ENCODE measurements at places on chromosomes 3 and 15.

DNA sequence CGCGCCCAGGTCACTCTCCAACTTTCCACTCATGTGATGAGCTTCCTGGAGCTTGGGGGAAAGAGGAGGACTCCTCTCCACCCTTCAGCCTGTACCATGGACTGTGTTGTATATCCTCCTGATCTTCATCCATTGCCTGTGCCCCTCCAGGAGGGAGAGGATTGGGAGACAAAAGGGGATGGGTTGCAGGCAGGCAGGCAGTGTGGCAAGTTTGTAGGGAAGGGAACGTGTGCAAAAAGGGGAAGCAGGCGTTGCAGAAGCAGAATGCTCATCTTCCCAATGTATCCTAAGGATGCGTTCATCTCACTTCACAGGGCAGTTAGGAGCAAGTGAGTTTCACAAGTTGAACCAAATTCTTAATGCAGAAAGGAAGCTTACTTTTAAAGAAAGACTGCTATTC, 28.1 kb upstream of the GHSR start:
- H3K27me3 ChIP-seq, result peaks cover 17% of the 10 kb centered on the region
- DNase-seq, result no peak
- H3K4me1 ChIP-seq, result peaks cover 21% of the 10 kb centered on the region
- no peak overlapping the region for H3K27ac ChIP-seq
- peak overlapping the region; percentile 5 for H3K4me3 ChIP-seq

GRCh38 chr3:61253756-61254155, 2.5 kb upstream of the FHIT start:
- no peaks in the 10 kb centered on the region for H3K27me3 ChIP-seq
- no peak overlapping the region for H3K27ac ChIP-seq
- H3K4me3 ChIP-seq, result no peak overlapping the region
- H3K36me3 ChIP-seq, result no peaks in the 10 kb centered on the region
- DNase-seq, result no peak
- H3K4me1 ChIP-seq, result peaks cover 35% of the 10 kb centered on the region

DNA sequence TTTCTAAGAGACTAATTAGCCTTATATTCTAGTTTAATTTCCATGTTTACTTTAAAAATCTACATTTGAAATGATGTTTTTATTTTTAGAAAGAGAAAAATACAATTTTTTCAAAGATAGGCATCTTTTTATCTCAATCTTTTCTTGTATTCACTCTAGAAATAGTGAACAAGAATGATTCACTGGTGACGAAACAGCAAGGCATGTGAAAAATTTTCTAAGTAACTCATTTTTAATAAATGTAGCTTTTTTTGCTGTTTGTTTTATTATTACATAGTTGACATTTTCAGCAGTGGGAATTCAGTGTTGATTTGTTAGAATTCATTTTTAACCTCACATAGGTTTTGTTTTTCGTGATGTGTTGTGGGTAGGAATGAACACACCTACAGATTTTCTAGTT, 1226.4 kb downstream of the NSUN3 start:
- H3K27ac ChIP-seq, result no peak overlapping the region
- no peaks in the 10 kb centered on the region for H3K36me3 ChIP-seq

DNA sequence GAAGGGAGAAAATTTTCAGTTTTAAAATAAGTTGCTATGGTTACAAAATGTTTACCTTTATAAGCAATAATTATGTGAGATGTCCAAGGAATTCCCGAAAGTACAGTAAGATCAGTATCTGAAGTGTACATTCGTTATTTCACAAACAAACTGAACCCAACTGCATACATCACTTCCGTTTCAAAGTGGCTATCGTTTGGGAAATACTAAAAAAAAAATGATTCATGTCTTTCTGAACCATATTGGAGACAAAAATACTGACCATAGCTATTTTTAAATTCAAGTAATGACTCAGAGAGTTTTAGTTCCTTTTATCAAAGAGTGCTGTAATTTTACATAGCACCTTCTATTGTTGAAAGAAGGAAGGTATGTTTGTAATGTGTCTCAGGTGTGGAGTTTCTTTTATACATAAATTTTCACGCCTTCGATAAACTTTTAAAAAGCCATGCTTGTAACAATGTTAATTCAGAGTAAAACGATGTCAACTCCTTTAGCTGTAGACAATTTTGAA, 8.0 kb upstream of the ANKRD28 start:
- no peaks in the 10 kb centered on the region for H3K27me3 ChIP-seq
- H3K4me3 ChIP-seq, result no peak overlapping the region
- DNase-seq, result no peak
- H3K36me3 ChIP-seq, result peaks cover 23% of the 10 kb centered on the region

DNA sequence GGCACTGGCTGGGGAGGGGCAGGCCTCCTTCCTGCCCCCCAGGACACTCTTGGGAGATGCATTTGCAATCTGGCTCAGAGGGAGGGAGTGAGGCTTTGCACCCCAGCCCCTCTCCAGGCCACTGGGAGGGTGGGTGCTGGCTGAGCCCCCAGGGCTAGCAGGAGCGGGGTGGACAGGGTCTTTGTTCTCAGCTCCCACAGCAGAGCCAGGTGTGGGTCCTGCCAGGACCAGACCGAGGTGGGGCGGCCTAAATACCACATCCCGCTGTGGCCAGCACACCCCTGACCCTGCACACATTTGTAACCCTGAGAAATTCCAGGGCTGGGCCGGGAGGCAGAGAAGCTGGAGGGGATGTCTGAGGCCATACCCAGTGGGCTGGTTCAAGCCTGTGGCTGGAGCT, 41.0 kb downstream of the STARD5 start:
- H3K36me3 ChIP-seq, result peaks cover 23% of the 10 kb centered on the region
- DNase-seq, result no peak
- no peak overlapping the region for H3K4me3 ChIP-seq
- no peaks in the 10 kb centered on the region for H3K27me3 ChIP-seq
- H3K4me1 ChIP-seq, result peaks cover 50% of the 10 kb centered on the region

DNA sequence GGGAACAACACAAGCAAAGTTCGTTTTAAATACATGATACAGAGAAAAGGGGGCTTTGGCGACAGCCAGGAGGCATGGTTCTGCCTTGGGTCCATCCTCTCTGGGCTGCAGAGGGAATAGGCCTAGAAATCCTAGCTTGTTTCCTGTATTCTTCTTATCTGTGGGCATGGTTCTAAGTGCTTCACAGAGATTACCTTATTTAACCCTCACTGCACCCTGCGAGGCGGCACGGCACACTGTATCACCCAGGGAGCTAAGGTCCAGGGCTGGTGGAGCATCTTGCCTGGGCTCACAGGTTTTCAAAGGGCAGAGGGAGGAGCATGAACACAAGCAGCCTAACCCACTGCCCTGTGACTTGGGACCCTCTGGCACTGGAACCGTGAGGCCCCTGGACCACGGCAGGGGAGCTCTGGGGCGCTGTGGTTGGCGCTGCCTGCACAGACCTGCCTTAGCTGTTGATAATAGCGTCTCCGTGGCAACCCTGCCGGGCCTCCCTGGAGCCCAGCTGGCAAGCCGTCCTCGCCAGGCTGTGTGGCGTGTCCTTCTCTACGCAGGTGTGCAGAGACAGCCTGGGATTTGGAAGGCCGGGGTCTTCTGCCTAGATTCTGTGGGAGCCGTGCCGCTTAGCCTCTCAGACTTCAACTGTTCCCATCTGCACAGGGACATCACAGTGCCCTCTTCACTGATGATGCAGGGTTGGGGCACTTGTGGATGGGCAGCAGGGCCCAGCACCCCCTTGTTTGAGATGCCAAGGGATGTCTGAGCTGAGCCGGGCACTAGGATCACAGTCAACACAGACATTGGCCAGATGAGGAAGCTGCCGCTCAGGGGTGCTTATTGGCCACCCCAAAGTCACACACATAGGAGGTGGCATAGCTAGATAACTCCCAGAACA, 154.6 kb upstream of the TLE3 start:
- no peak overlapping the region for H3K27ac ChIP-seq
- H3K27me3 ChIP-seq, result peaks cover 12% of the 10 kb centered on the region
- H3K36me3 ChIP-seq, result no peaks in the 10 kb centered on the region
- H3K4me1 ChIP-seq, result peaks cover 19% of the 10 kb centered on the region

- H3K27ac ChIP-seq, result no peak overlapping the region
- no peak overlapping the region for H3K4me3 ChIP-seq
- no peaks in the 10 kb centered on the region for H3K4me1 ChIP-seq
Measured at GRCh38 chr3:57872606-57873005, 116.5 kb downstream of the SLMAP start.

- no peak overlapping the region for H3K4me3 ChIP-seq
- H3K36me3 ChIP-seq, result no peaks in the 10 kb centered on the region
- H3K27ac ChIP-seq, result no peak overlapping the region
- peaks cover 4% of the 10 kb centered on the region for H3K4me1 ChIP-seq
- DNase-seq, result no peak
Measured at GRCh38 chr15:74294010-74294409, 57.9 kb downstream of the CCDC33 start.

- H3K27ac ChIP-seq, result no peak overlapping the region
- peaks cover 9% of the 10 kb centered on the region for H3K27me3 ChIP-seq
- DNase-seq, result no peak
- H3K4me3 ChIP-seq, result no peak overlapping the region
- H3K36me3 ChIP-seq, result no peaks in the 10 kb centered on the region
- no peaks in the 10 kb centered on the region for H3K4me1 ChIP-seq
Measured at GRCh38 chr3:133851931-133852330, 43.8 kb downstream of the RAB6B start.

- H3K27ac ChIP-seq, result no peak overlapping the region
- peaks cover 78% of the 10 kb centered on the region for H3K27me3 ChIP-seq
- no peak for DNase-seq
- H3K36me3 ChIP-seq, result no peaks in the 10 kb centered on the region
Measured at GRCh38 chr15:100878648-100879047, 983 bp upstream of the ALDH1A3 start.

- H3K27me3 ChIP-seq, result no peaks in the 10 kb centered on the region
- H3K4me3 ChIP-seq, result no peak overlapping the region
- no peak overlapping the region for H3K27ac ChIP-seq
- no peak for DNase-seq
- no peaks in the 10 kb centered on the region for H3K36me3 ChIP-seq
Measured at GRCh38 chr3:1774597-1774996, 324.1 kb upstream of the CNTN4 start.

- no peaks in the 10 kb centered on the region for H3K36me3 ChIP-seq
- no peak overlapping the region for H3K4me3 ChIP-seq
- DNase-seq, result no peak
- no peak overlapping the region for H3K27ac ChIP-seq
Measured at GRCh38 chr3:64612916-64613526, 74.8 kb downstream of the ADAMTS9 start.

- DNase-seq, result no peak
- no peaks in the 10 kb centered on the region for H3K4me1 ChIP-seq
- H3K27ac ChIP-seq, result no peak overlapping the region
- H3K4me3 ChIP-seq, result no peak overlapping the region
- peaks cover 2% of the 10 kb centered on the region for H3K27me3 ChIP-seq
Measured at GRCh38 chr3:113161661-113162060, 49.7 kb upstream of the BOC start.

GRCh38 chr3:106431721-106432120, 562.9 kb upstream of the CBLB start:
- H3K27ac ChIP-seq, result no peak overlapping the region
- no peak overlapping the region for H3K4me3 ChIP-seq
- DNase-seq, result no peak
- H3K4me1 ChIP-seq, result peaks cover 14% of the 10 kb centered on the region
- peaks cover 4% of the 10 kb centered on the region for H3K36me3 ChIP-seq

Data from activated CD4-positive, alpha-beta T cell treated with anti-CD3 and anti-CD28 coated beads, Interleukin-2, amount 10 ng/mL, durations not matched to agents 7 days and 5 days (primary cell).